ENCODE measurements at places on chromosomes 13 and 19. TPM values are rescaled to one million over a fixed set of nuclear protein-coding genes. Genes with fewer than 3 reads are reported as not detected.

The CGB3 gene
- not detected for total RNA-seq

The ITGBL1 gene
- total RNA-seq = 1.3 TPM

The PSG6 gene
- total RNA-seq = not detected

The B3GNT3 gene
- not detected for total RNA-seq

The ZNF382 gene
- total RNA-seq = 8.5 TPM

The CHERP gene
- total RNA-seq = 22.3 TPM

The NCAN gene
- total RNA-seq = not detected

The VMAC gene
- 3.2 TPM for total RNA-seq

The IGLON5 gene
- total RNA-seq = not detected

- no peak for DNase-seq
Measured at GRCh38 chr13:40120288-40120687, 464.8 kb downstream of the COG6 start.

- no peak for DNase-seq
Measured at GRCh38 chr19:15613338-15613737, 1.7 kb upstream of the CYP4F8 start.

DNA sequence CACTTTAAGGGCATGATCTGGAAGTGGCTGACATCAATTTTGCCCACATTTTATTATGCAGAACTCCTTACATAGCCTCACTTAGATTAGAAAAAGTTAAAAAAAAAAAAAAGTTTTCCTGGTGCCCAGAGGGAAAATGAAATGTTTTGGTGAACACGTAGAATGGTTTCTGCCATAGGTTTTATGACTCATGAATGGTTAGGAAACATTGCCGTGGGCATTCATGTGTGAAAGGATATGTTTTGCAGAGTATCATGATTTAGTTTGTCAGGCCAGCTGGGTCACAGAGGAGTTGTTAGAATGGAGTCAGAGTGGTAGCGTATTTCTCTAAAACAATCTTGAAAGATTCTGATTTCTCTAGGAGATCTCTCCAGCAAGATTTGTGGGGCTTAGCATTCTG lies 133.8 kb downstream of the MRPL57 start:
- DNase-seq = no peak

DNA sequence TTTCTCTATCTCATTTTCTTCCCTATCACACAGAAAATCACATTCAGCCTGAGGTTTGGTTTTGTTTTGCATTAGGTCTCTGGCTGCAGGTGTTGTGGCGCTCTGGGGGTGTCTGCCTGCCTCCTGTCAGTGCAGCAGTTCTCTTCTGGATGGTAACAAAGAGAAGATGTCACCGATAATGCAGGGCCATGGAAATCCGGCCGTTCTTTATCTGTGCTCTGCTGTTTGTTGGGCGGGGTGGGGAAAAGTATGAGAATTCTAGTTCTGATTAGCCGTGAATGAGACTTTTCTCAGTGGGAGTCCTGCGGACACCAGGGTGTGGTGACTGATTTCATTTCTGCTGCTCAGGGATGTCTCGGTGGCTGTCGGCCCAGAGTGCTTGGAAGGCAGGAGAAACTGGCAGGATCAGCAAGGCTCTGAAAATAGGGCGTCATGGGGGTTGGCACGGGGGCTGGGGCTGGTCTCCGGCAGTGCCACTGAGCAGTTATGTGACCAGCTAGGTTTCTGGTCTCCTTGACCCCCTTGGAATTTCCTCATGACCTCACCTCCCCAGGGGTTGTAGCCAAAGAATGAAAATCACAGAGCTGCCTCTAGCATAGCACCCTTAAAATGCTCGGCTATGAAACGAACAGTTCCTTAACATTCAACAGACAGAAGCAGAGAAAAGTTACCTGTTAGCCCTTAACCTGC lies 5.0 kb downstream of the RNF113B start:
- DNase-seq = no peak

- no peak for DNase-seq
Measured at GRCh38 chr19:12133069-12133468, 7.1 kb downstream of the ZNF20 start.

GRCh38 chr13:85074543-85075313 lies 724.5 kb downstream of the SLITRK6 start:
- no peak for DNase-seq

GRCh38 chr19:8544168-8544567 lies 30.2 kb upstream of the ZNF414 start:
- DNase-seq = no peak

GRCh38 chr13:50130123-50130946 lies 115.1 kb downstream of the KCNRG start:
- DNase-seq = no peak

- DNase-seq = no peak
Measured at GRCh38 chr13:23547000-23547590, 23.1 kb upstream of the TNFRSF19 start.

- DNase-seq = no peak
Measured at GRCh38 chr13:73189362-73189761, 130.6 kb downstream of the KLF5 start.

DNA sequence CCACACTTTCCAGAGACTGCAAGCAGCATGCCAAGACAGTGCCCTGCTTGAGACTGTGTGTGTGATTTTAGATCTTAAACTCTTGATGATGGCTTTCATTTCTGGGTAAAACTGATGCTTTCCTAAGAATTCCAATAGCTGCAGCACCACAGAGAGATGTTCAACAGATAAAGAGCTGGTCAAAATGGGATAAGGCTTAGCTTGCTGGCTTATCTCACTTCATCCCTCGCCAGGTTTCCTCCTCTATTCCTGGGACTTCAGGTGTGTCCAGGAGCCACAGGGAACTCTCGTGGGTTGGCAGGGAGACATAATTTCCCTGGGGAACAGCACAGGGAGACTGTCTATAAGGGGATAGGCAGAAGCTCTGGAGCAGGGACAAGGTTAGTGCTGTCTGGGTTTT lies 137.3 kb downstream of the KCTD15 start:
- no peak for DNase-seq

DNA sequence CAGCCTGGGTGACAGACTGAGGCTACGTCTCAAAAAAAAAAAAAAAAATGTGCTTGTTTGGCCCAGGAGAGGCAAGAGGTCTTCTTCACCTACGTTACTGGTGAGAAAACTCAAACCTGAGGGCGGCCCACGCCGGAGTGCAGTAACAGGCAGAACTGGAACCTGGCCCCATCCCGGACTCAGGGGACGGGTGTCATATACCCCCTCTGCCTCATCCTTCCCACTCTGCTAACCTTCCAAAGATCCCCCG lies 414 bp upstream of the ADAT3 start:
- no peak for DNase-seq

GRCh38 chr13:74562381-74562780 lies 428.2 kb upstream of the KLF12 start:
- no peak for DNase-seq

DNA sequence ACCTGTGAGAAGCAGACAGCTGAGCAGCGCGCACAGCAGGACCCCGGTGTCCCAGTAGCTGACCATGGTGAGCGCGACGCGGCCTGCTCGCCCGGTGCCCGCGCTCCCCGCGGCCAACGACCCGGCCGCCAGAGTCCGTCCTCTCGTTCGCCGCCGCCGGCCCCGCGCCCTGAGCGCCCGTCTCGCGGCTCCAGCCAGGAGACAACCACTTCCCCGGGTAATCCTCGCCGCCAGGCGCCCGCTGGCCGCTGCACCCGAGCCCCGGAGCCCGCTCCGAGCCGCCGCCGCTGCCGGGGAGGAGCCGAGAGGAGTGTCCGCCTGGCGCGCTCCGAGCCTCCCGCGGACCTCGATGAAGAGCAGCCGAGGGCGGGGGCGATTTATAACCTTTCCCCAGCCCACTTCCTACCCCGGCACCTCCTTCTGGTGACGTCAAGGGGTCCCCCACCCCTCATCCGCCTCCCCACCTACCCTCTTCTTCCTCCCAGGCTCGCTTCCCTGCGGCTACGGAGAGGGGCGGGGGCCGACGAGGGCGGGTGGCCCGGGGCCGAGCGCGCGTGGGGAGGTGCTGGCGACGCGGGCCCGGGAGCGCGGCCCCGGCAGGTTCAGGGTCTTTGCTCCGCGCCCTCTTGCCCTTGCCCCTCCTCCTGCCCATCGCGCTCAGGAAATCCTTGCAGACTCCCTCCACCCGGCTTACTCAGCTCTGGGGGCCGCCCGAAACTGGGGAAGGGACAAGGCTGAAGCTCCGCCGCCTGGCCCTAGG lies at the start of gene FLT1:
TSS of gene FLT1 (minus strand) at position 351 of the 760 bp plus-strand sequence. CDS start at position 66, 285 bp downstream.
- DNase-seq = no peak

DNA sequence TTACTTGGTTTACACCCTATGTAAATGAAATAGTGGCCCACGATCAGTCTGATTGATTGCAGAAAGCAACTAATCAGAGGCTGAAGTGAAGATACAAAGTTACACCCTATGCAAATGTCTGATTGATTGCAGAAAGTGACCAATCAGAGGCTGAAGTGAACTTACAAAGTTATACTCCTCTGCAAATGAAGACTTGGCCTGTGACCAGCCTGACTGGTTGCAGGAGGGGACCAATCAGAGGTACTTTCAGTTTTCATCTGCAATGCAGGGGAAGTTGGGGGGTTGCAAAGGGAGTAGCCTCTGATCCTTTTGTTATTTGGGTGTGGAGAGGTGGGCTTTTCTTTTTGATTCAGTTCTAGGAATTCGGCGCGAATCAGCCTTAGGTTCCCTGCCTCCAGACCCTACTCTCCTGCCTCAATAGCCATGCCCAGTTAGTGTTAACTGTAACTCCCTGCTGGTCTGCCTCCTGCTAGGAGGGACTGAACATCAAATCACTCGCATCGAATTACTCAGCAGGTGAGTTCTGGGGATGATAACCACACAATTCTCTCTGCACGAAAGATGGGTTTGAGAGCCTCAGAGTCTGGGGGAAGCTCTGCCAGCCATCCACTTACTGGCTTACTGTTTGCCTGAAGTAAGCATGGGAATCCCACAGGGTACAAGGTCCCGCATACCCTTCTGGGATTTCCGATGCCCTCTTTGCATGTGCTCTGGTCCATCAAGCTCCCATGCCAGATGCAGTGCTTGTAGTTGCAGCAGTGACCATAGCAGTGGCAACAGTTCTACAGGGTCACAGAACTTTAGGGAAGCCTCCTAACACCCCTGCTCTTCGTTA lies 7.5 kb downstream of the ARL11 start:
- DNase-seq = no peak

- DNase-seq = no peak
Measured at GRCh38 chr13:46339035-46339666, 47.9 kb downstream of the RUBCNL start.

- DNase-seq = no peak
Measured at GRCh38 chr13:35888981-35889380, 242.2 kb downstream of the DCLK1 start.

DNA sequence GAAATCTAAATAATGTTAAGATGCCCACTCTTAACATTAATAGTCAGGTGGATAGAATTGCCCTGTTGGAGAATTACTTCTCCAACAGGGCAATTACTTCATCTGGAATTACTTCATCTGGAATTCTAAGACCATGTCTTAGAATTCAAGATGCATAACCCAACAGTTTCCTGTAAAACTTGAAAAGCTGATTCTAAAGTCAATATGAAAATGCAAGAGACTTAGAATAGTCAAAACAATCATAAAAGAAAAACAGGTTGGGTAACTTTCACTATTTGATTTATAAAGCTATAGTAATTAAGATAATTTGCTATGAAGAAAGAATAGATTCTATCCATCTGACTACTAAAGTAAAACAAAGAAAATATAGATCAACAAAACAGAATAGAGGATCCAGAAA lies 75.2 kb downstream of the ABCC4 start:
- DNase-seq = no peak

DNA sequence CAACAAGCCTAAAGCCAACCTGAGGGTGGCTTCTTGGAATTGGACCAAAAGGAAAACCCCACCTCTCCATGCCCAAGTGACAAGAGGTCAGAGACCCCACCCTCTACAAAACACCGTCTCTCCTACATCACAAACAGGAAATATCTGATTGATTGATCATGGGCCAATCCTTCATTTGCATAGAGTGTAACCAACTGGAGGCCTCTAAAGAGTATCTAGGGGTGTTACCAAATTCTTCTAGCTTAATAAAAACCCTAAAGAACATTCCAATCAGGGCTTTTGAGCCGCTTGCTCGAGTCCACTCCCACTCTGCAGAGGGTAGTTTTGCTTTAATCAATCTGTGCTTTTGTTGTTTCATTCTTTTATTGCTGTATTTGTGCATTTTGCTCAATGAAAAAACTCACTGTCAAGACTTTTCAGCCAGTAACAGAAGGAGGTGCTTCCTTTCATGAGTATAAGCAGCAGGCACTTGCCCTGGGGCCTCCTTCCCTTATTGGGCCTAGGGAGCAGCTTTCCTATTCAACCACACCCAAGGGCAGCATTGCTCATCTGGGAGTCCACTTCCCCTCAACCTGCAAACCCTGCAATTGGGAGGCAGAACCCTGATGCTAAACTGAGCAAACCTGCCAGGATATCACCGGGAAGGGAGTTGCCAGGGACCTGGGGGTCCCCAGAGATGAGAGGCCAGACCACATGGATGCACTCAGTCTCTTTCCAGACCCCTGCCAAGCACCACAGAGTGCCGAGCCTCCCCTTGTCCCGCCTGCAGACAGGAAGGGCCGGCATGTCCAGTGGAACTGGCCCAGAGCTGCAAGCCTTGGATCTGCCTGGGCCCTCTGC lies 154.3 kb upstream of the VSTM2B start:
- no peak for DNase-seq

DNA sequence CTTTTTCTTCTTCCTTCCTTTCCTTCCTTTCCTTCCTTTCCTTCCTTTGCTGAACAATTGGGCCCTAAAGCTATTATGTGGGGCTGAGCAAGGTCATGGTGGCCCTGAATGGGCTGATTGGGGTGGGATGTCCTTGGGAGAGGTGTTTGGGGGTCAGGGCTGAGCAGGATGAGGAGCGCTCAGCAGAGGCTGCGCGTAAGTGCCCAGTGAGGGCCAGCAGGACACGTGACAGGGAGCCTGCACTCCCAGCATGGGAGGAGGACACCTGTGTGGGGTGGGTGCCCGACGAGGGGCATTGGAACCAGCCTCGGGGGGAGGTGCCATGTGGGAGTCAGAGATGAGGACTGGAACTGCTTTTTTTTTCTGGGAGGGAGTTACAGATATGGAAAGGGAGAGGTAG lies 5.4 kb upstream of the LGALS7 start:
- no peak for DNase-seq

- DNase-seq = no peak
Measured at GRCh38 chr19:50902640-50903039, 8.6 kb downstream of the KLK4 start.

GRCh38 chr13:86601351-86601750 lies 802.1 kb upstream of the SLITRK6 start:
- DNase-seq = no peak

All from glomerular endothelial cell (primary cell).